Prostate gland (tissue), 2 donors: ENCODE measurements at places on chromosomes 16 and 17. TPM values are rescaled to one million over a fixed set of nuclear protein-coding genes. Genes with fewer than 3 reads are reported as not detected.
A peak's percentile ranks its signal among the peaks of the same experiment; 100 is the strongest.

The GNGT2 gene
- total RNA-seq = 3.1 TPM

The WNT9B gene
- 0.85 TPM for total RNA-seq

The BAIAP3 gene
- 41.6 TPM for total RNA-seq

The SCGB1C2 gene
- not detected for total RNA-seq

The TNFRSF17 gene
- total RNA-seq = 1.0 TPM

GRCh38 chr17:80025140-80025539, 10.5 kb downstream of the TBC1D16 start:
- no peak overlapping the region for H3K4me3 ChIP-seq
- H3K27me3 ChIP-seq = no peaks in the 10 kb centered on the region
- peak overlapping the region; percentile 88 for H3K27ac ChIP-seq
- H3K36me3 ChIP-seq = no peaks in the 10 kb centered on the region
- DNase-seq = peak; percentile 62
- peaks cover 32% of the 10 kb centered on the region for H3K4me1 ChIP-seq

DNA sequence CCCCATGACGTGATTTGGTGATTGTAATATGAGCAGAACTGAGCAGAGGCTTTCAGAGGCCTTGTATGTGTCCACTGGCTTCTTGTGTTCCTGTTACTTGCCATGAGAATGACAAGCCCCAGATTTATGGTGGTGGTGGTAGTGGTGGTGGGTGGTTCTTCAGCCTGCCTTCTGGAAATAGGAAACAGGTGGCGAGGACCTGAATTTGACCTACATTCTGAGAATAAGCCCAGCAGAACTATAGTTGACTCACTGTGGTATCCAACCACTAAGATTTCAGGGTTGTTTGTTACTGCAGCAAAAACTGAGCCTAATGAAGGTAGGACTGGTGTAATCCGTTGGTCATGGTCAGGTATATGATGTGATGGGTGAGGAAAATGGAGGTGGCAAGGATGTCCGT, 93.0 kb downstream of the SHISA9 start:
- H3K27ac ChIP-seq = no peak overlapping the region
- no peak for DNase-seq
- H3K4me1 ChIP-seq = no peaks in the 10 kb centered on the region
- H3K4me3 ChIP-seq = no peak overlapping the region
- H3K36me3 ChIP-seq = no peaks in the 10 kb centered on the region

DNA sequence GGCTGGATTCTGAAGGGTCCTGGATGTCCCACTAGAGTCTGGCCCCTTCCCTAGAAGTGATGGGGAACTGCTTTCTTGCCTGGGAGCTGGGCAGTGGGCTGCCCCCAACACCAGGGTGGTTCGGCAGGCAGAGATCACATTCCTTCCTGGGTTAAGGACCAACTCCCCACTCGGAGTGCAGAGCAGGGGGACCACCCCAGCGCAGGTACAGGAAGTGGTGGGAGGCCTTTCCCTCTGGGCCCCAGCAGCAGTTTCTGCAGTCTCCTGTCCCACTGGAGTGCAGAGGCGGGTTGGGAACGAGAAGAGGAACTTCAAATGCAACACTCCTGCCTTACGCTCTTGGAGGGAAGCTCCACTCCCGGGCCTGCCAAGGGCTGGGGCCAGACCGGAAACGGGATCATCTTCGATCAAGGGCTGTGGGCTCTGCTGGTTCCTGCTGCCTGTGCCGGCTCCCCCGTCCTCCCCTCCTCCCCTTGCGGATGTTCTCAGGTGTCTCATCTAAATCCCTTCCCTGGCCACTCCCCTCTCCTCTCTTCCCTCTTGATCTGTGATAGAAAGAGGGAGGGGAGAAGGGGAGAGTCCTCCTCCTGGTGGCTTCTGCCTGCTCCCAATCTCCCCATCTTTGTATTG, 9.0 kb upstream of the NGFR start:
- no peaks in the 10 kb centered on the region for H3K27me3 ChIP-seq
- no peaks in the 10 kb centered on the region for H3K4me1 ChIP-seq
- no peak for DNase-seq
- no peak overlapping the region for H3K4me3 ChIP-seq

The CLEC18B gene
- 8.2 TPM for total RNA-seq

- H3K4me3 ChIP-seq = no peak overlapping the region
- no peaks in the 10 kb centered on the region for H3K4me1 ChIP-seq
- no peaks in the 10 kb centered on the region for H3K27me3 ChIP-seq
- no peaks in the 10 kb centered on the region for H3K36me3 ChIP-seq
- H3K27ac ChIP-seq = no peak overlapping the region
- DNase-seq = no peak
These were observed 32.5 kb downstream of the SPHK1 start for GRCh38 chr17:76416899-76417298.

The FOXO3B gene
- 11.3 TPM for total RNA-seq

GRCh38 chr16:11165894-11166665, 89.9 kb downstream of the SOCS1 start:
- no peaks in the 10 kb centered on the region for H3K4me1 ChIP-seq
- DNase-seq = no peak
- H3K36me3 ChIP-seq = no peaks in the 10 kb centered on the region
- H3K27ac ChIP-seq = no peak overlapping the region
- no peaks in the 10 kb centered on the region for H3K27me3 ChIP-seq

GRCh38 chr17:73643001-73643851, 1.0 kb downstream of the SDK2 start:
- H3K4me1 ChIP-seq = peaks cover 12% of the 10 kb centered on the region
- H3K36me3 ChIP-seq = no peaks in the 10 kb centered on the region
- no peaks in the 10 kb centered on the region for H3K27me3 ChIP-seq
- H3K27ac ChIP-seq = peak overlapping the region; percentile 82

DNA sequence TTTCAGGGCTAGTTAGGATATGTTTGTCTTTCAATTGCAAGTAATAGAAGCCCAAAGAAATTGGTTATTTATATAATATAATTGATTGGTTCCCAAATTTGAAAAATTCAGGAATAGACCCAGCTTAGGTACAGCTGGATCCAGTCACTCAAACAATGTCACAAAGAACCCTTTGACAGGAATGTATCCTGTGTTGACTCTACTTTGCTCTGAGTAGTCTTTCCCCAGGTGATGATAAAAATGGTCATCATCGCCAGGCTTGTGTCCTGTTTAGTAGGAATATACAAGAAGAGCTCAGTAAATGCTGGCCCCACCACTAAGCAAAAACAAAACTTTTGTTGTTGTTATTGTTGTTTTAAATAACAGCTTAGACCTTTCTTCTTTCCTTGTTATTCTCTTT, 35.0 kb downstream of the MAPT start:
- no peaks in the 10 kb centered on the region for H3K27me3 ChIP-seq
- no peaks in the 10 kb centered on the region for H3K4me1 ChIP-seq
- H3K36me3 ChIP-seq = no peaks in the 10 kb centered on the region
- H3K4me3 ChIP-seq = no peak overlapping the region
- DNase-seq = no peak
